ENCODE measurements at places on chromosomes 1 and 21.

DNA sequence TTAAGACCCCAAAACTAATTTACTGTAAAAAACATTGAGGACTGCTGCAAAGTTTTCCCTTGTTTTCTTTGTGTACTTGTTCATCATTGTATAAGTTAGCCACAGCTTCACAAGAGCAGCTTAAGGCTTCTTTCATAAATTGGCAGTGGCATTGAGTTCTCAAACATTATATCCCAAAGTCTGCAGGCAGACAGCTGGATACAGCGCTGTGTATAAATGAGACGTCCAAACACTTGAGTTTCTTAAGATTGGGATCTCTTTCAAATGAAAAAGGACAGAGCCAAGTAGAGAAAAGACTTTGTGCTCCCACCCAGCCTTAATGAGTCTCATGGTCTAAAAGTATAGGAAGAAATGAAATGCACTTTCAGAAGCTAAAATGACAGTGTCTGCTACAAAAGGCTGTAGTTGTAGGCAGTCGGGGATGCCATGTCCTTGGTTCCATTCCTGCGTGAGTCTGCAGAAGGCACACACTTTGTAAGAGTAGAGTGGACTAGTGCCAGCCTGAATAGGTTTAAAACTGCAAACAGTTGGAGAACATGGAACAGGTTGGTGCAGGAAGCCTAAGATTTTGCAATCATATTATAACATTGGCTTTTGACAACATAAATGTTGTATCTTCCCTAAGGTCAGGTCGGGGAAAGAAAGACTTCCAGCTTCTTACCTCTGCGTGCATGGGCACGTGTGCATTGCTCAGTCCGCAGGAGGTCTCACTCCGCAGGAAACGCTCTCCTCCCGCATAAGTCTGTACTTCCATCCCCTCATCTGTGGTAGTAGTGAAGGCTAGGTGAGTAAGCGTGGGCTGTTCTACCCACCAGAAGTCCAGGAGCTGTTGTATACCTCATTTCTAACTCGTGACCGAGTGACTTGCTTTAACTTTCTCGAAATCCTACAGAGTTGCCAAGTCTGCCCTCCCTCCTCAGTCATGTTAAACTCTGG, 94.4 kb downstream of the CD247 start:
- DNase-seq: no peak

DNA sequence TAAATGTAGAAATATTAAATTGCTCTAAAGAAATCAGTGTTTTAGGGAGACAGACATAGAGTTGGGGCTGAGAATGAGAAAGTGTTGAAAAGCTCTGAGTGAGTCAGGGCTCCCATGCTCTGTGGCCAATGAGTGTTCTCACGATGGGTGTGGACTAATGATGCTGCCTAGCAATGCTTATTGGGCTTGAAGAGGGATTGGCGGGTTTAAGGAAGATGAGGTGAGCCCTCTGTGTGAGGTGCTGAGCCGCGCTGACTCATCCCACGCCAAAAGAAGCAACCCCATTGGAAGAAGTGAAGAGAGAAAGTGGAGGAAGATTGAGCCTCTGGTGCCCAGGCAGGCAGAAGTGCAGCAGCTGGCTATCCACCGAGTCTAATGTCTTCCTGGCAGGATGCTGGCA, 65.1 kb upstream of the DPT start:
- DNase-seq: no peak

DNA sequence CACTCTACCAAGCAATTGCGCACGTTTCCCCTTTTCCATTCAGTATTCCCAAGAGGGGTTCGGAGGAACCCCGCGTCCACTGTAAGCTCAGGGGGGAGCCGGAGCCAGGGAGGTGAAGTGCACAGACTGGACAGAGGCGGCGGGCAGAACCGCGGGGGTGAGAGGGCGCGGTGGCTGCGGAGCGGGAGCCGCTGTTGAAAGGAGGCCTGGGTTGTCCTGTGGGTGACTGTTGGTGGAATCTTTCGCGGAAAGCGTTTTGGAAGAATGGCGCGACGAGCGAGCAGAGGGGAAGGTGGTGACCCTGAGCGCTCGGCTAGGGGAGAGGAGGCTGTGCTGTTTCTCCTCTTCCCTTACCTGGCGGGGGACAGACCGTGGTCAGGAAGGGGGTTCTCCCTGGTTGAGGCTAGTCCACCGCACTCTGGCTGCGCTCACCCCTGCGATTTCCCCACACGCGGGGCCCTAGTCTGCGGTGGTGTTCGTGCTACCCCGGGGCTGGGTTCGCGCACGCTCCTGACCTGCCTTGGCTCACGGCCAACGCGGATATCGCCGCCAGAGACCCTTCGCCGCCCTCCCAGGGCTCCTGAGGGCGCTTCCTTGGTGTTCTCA, 92.8 kb downstream of the PRKAB2 start:
- DNase-seq: no peak

DNA sequence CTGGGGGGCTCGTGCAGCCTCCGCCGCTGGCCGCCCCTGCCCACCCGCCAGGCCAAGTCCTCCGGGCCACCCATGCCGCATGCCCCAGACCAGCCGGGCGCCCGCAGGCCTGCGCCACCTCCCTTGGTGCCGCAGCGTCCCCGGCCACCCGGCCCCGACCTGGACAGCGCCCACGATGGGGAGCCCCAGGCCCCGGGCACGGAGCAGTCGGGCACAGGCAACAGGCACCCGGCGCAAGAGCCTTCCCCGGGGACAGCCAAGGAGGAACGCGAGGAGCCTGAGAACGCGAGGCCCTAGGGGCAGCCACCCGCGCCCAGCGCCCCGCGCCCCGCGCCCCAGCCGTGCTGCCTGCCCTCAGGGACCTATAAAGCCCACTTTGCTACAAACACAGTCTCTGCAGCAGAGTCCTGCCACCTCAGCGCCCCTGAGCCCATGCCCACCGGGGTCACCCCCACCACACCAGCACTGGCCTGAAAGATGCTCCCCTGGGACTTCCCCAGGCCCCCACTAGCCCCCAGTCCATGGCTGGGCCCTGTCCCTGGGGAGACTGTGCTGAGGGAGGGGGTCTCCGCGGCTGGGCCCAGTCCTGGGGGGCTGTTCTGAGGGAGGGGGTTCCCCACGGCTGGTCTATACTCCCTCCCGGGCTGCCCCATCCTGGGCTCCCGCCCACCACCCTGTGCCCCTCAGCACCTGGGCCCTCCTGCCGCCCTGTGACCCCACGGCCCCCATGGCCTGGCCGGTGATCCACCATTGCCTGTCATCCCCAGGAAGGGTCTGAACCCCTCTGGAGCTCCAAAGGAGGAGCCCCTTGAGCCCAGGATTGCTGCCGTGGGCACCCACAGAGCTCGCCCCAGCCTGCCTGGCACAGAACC, 8.6 kb downstream of the TNFRSF18 start:
- DNase-seq: no peak

DNA sequence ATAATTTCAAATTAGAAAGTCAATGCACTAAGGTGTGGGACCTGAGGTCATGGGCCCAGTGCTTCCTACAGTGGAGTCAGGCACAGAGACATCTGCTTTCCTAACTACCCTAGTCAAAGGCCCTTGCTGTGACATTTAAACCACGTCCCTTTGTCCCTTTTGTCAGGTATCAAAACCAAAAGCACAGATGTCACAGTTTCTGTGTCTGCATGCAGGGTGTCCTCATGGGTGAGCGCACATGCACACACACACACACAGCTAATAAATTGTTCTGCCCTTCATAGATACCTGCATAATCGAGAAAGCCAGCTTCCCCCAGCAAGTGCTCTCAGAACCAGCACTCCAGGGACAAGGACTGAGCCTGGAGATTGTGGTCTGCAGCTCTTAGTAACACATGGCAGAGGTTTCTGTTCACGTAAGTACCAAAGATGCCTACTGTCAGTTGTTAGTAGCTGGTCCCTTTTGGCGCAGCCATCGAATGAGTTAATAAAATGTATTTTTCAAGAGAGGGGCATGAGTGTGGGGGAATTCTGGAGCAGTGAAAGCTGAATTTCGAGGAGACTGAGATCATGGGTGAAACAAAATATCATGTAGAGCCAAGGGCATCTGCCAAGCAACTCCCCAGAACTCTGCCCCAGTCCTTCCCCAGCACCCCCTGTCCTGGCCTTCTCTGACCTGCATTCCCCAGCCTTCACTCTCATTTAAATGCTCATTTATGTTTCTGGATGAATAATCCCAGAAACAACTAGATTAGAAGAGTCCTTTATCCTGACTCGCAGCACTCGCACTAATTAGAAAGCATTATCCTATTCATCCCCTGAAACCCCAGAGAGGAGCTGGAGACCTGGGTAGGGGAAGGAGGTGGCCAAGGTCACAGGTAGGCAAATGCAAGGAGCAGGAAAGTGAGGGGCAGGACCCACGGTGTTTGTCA, 25.5 kb downstream of the TNR start:
- no peak for DNase-seq

DNA sequence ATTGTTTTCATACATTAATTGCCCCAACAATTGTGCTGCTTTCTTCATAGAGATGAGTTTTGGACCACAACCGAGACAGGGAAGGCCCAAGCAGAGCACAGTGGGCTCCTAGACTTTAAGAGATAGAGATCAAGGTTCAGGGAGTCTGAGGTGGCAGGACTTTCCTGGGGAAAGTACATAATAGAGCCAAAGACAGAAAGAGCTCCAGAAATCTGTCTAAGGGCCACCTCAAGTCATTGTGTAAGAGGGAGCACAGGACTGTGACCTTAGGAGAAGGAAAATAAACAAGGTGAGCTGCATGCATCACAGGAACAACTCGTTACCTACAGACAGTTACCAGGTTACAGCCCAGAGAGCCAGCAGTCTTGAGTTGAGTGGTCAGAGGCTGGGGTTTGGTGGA, 41.3 kb upstream of the CR2 start:
- DNase-seq: no peak

- DNase-seq: peak; percentile 61
Measured at GRCh38 chr1:58739856-58740466, 40.1 kb upstream of the MYSM1 start.

DNA sequence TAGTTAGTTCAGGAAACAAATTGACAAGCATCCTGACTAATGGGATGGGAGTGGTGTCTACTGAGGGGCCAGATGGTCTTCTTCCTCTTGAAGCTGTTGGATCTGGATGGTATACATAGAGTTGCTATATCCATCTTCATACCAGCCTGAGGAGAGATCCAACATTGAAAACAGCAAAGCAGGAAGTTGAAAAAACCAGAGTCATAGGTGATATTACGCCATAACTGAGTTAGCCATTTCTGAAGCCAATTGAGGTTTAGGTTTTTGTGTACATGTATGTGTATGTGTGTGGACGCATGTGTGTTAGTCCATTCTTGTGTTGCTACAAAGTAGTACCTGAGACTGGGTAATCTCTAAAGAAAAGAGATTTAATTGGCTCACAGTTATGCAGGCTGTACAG, 2.3 kb upstream of the TSPAN2 start:
- no peak for DNase-seq

- no peak for DNase-seq
Measured at GRCh38 chr1:49106445-49106844, 329.8 kb upstream of the BEND5 start.

DNA sequence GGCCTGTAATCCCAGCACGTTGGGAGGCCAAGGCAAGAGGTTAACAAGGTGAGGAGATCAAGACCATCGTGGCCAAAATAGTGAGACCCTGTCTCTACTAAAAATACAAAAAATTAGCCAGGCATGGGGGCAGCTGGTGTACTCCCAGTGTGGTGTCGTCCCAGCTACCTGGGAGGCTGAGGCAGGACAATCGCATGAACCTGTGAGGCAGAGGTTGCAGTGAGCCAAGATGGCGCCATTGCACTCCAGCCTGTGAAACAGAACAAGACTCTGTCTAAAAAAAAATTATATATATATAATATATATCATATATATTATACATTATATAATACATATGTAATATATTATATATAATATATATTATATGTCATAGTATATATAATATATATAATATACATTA, 249.2 kb upstream of the TPTE start:
- no peak for DNase-seq

- DNase-seq: no peak
Measured at GRCh38 chr1:103265551-103265950, 157.2 kb upstream of the COL11A1 start.

- DNase-seq: no peak
Measured at GRCh38 chr1:208161005-208161404, 83.2 kb downstream of the PLXNA2 start.

DNA sequence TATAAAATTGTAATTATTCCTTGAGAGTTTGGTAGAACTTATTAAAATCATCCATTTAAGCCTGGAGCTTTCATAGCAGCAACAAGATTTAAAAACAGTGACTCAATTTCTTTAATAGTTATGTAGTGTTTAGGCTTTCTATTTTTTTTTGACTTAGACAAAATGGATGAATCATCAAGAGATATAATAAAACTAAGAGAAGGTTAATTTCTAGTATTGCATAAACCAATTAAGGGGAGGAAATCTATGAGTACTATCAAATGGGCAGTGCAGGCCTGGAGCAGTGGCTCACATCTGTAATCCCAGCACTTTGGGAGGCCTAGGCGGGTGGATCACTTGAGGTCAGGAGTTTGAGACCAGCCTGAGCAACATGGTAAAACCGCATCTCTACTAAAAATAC, 416.3 kb upstream of the USP24 start:
- DNase-seq: no peak

GRCh38 chr1:25163986-25164385, 68.3 kb downstream of the SYF2 start:
- DNase-seq: no peak

GRCh38 chr1:36842448-36842847, 191.9 kb downstream of the GRIK3 start:
- no peak for DNase-seq

- DNase-seq: no peak
Measured at GRCh38 chr1:118487091-118487490, 302.1 kb upstream of the SPAG17 start.

Data from naive B cell (primary cell).